ENCODE measurements at places on chromosomes 2 and 18.

GRCh38 chr2:22893761-22894517 is 491.0 kb upstream of the KLHL29 start:
- peaks cover 20% of the 10 kb centered on the region for H3K4me1 ChIP-seq
- no peaks in the 10 kb centered on the region for H3K36me3 ChIP-seq
- DNase-seq = peak; percentile 68
- no peaks in the 10 kb centered on the region for H3K27me3 ChIP-seq
- H3K27ac ChIP-seq = no peak overlapping the region

GRCh38 chr2:156017341-156017885 is 315.1 kb downstream of the NR4A2 start:
- peak; percentile 42 for DNase-seq
- peaks cover 8% of the 10 kb centered on the region for H3K4me1 ChIP-seq
- H3K4me3 ChIP-seq = no peak overlapping the region
- H3K36me3 ChIP-seq = no peaks in the 10 kb centered on the region
- no peaks in the 10 kb centered on the region for H3K27me3 ChIP-seq

DNA sequence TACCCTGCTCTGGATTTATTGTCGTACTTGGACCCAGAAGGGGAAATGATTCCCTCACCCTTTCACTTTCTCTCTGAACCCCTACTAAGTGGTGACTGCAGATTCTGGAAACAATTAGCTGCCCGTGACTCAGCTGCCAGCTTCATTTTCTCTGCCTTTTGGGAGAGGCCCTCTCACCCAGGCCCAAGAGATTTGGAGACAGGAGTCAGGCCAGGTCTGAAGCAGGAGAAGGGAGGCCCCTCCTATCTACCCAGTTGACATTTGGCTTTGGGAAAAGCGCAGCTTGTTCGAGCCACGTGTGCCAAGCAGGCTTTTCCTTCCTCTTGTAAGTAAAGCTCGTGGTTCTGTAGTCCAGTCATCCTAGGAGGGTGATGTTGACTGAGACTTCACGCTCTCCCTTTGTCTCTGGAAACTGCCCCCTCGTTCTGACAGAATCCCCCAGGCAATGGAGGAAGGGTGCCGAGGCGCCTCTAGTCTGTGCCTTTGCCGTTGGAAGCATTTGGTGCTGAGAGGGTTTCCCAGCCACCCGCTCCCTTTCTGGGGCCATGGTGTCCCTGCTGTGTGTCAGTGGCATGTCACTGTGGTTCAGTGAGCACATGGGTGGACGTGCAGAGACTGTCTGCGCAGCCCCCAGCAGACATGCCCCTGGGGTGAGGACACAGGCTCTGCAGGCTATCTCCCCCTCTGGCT is 8.6 kb downstream of the OXER1 start:
- no peaks in the 10 kb centered on the region for H3K27me3 ChIP-seq
- no peak overlapping the region for H3K4me3 ChIP-seq
- peaks cover 14% of the 10 kb centered on the region for H3K4me1 ChIP-seq

- no peak overlapping the region for H3K4me3 ChIP-seq
- no peaks in the 10 kb centered on the region for H3K4me1 ChIP-seq
- no peak overlapping the region for H3K27ac ChIP-seq
- no peak for DNase-seq
- no peaks in the 10 kb centered on the region for H3K36me3 ChIP-seq
These were observed 8.6 kb upstream of the COBLL1 start for GRCh38 chr2:164850235-164850634.

GRCh38 chr18:56580026-56580425 is 58.4 kb downstream of the TXNL1 start:
- DNase-seq = no peak
- no peak overlapping the region for H3K27ac ChIP-seq
- no peaks in the 10 kb centered on the region for H3K4me1 ChIP-seq
- no peak overlapping the region for H3K4me3 ChIP-seq
- H3K36me3 ChIP-seq = no peaks in the 10 kb centered on the region

DNA sequence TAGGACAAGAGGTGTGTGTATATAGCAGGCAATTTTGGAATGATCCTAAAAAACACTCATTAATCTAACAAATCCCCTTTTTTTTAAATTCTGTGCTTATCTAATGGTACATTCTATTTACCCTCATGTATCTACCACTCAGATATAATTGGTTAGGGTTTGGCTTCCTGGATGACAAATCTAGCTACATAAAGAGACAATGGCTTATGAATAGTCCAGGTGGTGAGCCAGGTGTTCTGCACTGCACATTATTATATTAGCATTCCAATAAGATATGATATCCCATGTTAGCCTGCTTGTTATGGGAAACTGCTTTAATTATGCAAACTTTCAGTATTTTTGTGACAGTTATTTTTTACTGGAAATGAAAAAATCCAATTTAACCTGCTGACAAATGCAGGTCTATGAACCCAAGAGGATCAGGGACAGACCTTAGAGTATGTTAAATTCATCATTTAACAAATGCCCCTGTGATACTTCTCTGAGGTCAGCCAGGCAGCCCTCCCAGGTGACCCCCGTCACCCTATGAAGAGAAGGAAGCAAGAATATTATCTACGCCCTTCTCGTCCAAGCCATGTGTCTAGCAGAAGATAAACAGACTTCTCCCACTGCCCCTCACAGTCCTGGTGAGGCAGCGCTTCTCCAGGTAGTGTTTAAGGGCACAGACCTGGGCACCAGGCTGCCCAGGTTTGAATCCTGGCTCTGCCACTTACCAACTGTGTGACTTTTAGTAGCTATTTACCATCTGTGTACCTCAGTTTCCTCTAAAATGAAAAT is 83.0 kb downstream of the ADD2 start:
- peaks cover 13% of the 10 kb centered on the region for H3K27me3 ChIP-seq
- no peaks in the 10 kb centered on the region for H3K36me3 ChIP-seq
- no peak overlapping the region for H3K4me3 ChIP-seq
- no peak for DNase-seq

DNA sequence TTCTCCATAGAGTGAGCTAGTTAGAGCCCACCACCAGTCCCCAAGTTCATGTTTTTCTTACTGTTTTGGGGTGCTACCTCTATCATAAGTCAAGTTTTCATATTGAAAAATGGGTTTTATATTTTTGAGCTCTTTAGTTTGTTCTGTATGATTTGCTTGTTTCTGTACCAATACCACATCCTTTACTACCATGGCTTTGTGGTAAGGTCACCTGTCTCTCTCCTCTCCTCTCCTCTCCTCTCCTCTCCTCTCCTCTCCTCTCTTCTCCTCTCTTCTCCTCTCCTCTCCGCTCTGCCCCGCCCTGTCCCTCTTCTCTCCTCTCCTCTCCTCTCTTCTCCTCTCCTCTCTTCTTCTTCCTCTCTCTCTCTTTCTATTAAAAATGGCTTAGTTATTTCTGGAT is 22.1 kb upstream of the LBH start:
- no peak for DNase-seq
- no peak overlapping the region for H3K4me3 ChIP-seq
- no peaks in the 10 kb centered on the region for H3K36me3 ChIP-seq
- no peaks in the 10 kb centered on the region for H3K27me3 ChIP-seq
- no peak overlapping the region for H3K27ac ChIP-seq
- no peaks in the 10 kb centered on the region for H3K4me1 ChIP-seq

GRCh38 chr2:154223726-154224125 is 352.0 kb downstream of the GALNT13 start:
- no peaks in the 10 kb centered on the region for H3K36me3 ChIP-seq
- DNase-seq = no peak
- no peak overlapping the region for H3K4me3 ChIP-seq
- no peaks in the 10 kb centered on the region for H3K27me3 ChIP-seq
- H3K4me1 ChIP-seq = no peaks in the 10 kb centered on the region
- no peak overlapping the region for H3K27ac ChIP-seq

DNA sequence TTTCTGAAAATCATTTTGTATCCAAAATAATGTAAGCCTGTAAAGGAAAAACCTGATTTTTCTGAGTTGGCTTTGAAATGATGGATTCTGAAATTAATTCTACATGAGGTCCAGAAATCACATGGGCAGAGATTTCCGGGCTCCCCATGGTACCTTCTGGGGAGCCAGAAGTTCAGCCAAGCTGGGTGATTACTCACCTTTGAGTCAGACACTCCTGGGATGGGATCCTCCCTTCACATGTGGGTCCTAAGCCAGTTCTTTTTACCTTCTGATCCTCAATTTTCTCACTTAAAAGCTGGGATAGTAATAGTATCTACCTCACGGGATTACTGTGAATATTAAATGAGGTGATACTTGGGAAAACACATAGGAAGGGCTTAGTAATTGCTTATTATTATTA is 179.8 kb upstream of the EPAS1 start:
- H3K27ac ChIP-seq = no peak overlapping the region
- H3K4me1 ChIP-seq = peaks cover 10% of the 10 kb centered on the region
- no peak overlapping the region for H3K4me3 ChIP-seq
- no peaks in the 10 kb centered on the region for H3K36me3 ChIP-seq
- H3K27me3 ChIP-seq = no peaks in the 10 kb centered on the region

- no peak overlapping the region for H3K4me3 ChIP-seq
- no peak overlapping the region for H3K27ac ChIP-seq
- peaks cover 23% of the 10 kb centered on the region for H3K4me1 ChIP-seq
These were observed 26.3 kb downstream of the ANXA4 start for GRCh38 chr2:69768235-69768634.

All from SJCRH30 (cell line).